ENCODE measurements at places on chromosomes 6 and 20.

GRCh38 chr6:147577488-147577887 is 69.0 kb downstream of the SAMD5 start:
- no peak for DNase-seq

- no peak for DNase-seq
These were observed 16.1 kb downstream of the DYNLRB1 start for GRCh38 chr20:34532320-34532719.

GRCh38 chr6:146912730-146913685 is 291.2 kb upstream of the STXBP5 start:
- DNase-seq, result no peak

DNA sequence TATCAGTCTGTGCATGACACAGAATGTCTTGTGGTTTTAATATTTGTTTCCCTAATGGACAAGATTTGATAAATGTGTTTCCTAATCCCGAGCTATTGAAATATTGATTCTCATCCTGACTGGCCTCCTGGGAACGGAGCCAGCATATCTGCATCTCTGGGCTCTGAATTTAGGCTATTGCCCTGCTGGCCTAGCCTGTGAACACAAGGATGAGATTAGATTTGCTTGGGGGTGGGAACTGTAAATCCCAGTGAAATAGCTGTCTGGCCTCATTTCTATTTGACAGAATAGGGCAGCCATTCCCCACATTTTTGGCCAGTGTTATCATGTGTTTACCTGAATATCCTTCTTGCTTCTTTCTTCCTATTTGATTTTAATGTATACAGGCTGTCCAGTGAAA is 198.4 kb upstream of the SOX4 start:
- no peak for DNase-seq

DNA sequence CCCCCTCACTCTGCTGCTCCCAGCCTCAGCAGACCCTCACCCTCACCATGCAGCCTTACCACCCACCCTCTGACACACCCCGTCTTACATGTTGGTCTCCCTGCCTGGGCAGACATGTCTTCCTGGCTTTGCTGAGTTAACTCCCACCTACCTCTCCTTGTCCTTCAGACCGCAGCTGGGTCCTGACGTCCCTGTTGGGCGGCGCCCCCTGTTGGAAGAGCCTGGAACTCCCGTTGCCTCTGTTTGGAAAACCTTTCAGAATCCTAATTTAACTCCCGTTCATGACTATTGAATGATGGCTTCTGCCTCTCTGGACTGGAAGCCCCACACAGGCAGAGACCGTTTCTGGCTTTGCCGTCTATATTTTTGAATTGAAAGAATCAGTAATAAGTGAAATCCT is 245.1 kb downstream of the MYLK4 start:
- no peak for DNase-seq

GRCh38 chr6:33807606-33808005 is 3.8 kb upstream of the MLN start:
- DNase-seq, result no peak

GRCh38 chr6:49563006-49563886 is 12.8 kb downstream of the C6orf141 start:
- no peak for DNase-seq

GRCh38 chr6:166595061-166595780 is 8.7 kb upstream of the RAMACL start:
- no peak for DNase-seq

GRCh38 chr20:37310951-37311350 is 21.5 kb downstream of the MANBAL start:
- DNase-seq, result no peak

DNA sequence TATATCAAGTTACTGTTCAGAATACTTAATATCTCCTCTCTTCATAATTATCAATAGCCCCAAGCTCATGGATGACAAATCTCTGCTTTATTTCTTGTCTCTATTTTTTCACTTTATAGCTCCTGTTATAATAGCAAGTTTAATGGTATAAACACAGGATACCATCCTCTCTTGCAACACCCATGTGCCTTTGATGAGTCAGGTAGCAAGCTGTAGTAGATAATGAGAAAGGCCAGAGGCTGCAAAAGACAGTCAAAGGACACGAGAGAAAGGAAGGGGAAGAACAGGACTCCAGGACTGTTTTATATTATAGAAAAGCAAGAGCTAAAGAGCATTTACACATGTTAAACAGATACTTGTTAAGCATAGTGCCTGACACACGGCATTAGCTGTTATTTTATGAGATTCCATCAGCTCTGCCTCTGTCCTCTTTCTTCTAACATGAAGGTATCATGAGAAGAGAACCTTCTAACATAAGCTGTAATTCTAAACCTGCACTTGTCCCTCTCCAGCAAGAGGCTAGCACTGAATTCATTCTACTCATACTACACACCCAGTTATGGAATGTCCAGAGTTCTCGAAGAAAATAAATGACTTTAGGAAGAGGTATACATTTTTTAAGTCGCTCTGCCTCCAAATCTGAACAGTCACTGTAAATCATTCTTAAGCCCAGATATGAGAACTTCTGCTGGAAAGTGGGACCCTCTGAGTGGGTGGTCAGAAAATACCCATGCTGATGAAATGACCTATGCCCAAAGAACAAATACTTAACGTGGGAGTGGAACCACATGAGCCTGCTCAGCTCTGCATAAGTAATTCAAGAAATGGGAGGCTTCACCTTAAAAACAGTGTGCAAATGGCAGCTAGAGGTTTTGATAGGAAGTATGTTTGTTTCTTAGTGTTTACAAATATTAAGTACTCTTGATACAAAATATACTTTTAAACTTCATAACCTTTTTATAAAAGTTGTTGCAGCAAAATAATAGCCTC is 45.0 kb downstream of the NT5E start:
- no peak for DNase-seq

DNA sequence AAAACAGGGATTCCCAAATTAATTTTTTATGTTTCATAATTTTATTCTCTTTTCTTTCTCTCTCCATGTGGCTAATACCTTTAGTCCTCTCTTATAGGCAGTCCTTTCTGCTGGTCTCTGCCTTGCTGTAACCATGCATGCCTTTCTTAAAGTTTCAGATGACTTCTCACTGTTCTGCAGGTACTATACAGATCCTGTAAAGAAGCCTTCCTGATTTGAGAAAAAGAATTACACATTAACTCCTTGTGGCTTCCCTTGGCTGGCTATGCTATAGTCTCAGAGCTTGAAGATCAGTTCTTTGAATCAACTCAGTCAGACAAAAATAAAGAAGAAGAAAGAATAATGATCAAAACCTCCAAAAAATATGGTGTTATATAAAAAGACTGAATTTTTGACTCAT is 7.3 kb upstream of the GPR63 start:
- no peak for DNase-seq

GRCh38 chr20:22581437-22582385 is 2.7 kb downstream of the FOXA2 start:
- DNase-seq, result no peak

GRCh38 chr20:23225407-23226060 is 125.1 kb upstream of the NXT1 start:
- no peak for DNase-seq

- DNase-seq, result peak; percentile 67
These were observed 262.5 kb downstream of the BTBD3 start for GRCh38 chr20:12180107-12180661.
